NCI-H2081 treated with DMSO at 0.1 percent for 48 hours (cell line): ENCODE measurements at places on chromosomes 6 and 20.

GRCh38 chr6:117389227-117390057 is 36.3 kb downstream of the ROS1 start:
- DNase-seq, result no peak

DNA sequence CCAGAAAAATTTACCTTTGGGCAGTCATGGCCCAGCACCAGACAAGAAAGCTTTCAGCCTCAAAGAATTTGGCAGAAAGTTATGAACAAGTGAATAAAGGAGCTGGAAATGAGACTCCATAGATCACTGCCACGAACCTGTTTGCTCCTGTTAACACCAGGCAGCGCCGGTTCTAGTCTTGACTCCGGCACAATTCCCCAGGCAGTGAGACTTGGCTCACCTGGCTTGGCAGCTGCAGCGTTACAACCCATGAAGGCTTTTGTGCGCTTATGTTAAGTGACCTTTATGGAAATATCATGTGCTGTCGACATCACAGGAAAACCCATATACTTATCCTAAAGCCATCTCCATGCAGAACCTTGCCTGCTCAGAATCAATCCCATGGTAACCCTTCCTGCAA is 22.2 kb upstream of the FOXC1 start:
- no peak for DNase-seq

GRCh38 chr6:20095436-20095835 is 116.8 kb downstream of the MBOAT1 start:
- DNase-seq, result no peak

GRCh38 chr6:30781743-30782424 is 37.5 kb upstream of the IER3 start:
- DNase-seq, result peak; percentile 62

DNA sequence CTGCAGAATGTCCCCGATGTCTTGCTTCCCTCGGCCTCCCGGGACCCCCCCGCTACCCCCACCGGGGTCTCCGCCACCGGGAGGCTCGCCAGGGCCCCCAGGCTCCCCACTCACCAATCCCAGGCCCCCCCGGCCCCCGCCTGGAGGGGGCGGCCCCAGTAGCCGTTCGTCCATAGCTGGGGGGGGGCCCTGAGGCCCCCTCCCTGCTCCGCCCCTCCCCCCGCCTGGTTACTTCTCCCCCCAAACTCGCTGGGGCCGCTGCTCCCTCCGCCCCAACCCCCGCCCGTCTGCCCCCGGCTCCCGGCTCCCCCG is 304 bp downstream of the PBX2 start:
- no peak for DNase-seq

GRCh38 chr6:34922177-34922663 is 33.2 kb downstream of the ANKS1A start:
- DNase-seq, result no peak

DNA sequence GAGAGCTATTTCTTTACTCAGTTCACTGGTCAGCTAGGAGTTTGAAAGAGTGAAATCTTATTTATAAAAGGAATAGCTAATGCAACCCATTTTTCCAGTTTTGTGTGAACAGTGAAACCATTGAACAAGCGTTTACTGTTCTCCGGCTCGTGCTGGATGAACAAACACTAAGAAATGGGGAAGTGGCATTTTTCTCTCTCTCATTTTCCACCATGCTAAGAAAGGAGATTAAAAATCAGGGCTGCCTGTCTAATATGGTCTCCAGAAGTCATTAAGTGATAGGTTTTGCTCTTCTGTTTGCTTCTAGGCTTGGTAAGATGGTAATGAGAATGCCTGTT is 774 bp upstream of the SFT2D1 start:
- DNase-seq, result no peak

DNA sequence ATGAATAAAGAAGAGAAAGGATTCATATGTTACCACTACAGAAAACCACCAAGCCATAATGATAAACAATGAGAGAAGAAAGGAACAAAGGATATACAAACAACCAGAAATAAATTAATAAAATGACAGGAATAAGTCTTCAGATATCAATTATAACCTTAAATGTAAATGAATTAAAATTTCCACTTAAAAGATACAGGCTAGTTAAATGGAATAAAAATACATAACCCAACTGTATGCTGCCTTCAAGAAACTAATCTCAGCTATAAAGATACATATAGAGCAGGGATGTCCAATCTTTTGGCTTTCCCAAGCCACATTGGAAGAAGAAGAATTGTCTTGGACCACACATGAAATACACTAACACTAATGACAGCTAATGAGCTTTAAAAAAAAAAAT is 135.9 kb upstream of the GJE1 start:
- no peak for DNase-seq

DNA sequence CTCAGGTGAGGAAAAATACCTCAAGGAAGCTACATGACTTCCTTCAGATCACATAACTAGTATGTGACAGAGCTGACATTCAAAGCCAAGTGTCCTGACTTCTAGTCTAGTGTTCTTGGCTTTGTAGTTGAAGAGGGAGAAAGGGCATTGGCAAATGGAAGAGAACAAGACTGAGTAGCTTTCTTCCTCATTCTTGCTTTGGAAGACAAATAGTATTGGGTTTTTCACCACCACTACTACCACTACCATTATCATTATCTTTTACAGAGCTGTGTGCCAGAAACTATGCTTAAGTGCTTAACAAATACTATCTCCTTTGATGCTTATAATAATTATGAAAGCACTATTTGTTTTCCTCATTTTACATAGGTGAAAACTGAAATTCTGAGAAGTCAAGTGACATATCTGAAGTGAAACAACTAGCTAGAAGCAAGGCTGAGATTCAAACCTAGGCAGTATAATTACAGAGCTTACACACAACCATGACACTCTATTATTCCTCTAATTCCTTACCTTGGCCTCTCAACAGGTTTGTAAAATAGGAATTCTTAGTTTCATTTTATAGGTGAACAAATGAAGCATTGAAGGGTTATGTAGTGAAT is 6.8 kb downstream of the ACSS2 start:
- DNase-seq, result no peak

GRCh38 chr20:22226849-22227700 is 357.3 kb downstream of the FOXA2 start:
- DNase-seq, result no peak

DNA sequence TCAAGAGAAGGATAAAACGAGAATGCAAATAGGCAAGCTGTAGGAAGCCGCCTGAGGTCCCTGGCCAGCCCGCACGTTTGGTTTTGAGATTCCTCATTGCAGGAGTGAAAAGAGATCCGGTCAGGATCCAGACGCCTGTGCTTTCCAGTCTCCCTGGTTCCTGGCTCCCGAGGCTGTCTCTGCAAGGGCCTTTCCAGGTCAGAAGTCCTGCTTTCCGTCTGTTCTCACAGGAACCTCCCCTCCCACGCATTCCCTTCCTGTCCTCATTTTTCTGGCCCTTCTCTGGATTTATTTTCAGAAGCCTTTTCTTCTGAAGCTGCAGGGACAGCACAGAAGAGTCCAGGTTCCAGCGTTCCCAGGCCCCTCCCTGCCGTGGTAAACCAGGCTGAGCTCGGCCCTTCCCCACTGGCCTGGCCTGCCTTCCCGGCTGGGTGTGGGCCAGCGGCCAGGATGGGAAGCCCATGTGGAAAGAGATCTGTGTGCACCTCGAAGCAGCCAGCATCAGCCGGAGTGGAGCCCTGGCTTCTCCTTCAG is 54.0 kb downstream of the TMEM242 start:
- DNase-seq, result no peak

- no peak for DNase-seq
These were observed 6.7 kb upstream of the CDKN1A start for GRCh38 chr6:36671687-36672375.
